ENCODE measurements at places on chromosomes 2 and 18. TPM values are rescaled to one million over a fixed set of nuclear protein-coding genes. Genes with fewer than 3 reads are reported as not detected.

C2orf72 gene
- 1.0 TPM for total RNA-seq

RGPD3 gene
- total RNA-seq, result 0.52 TPM

IL1F10 gene
- total RNA-seq, result not detected

ONECUT2 gene
- not detected for total RNA-seq

OR6B3 gene
- total RNA-seq, result not detected

REG1A gene
- not detected for total RNA-seq
